ENCODE measurements at places on chromosomes 11 and 22. TPM values are rescaled to one million over a fixed set of nuclear protein-coding genes. Genes with fewer than 3 reads are reported as not detected.

- DNase-seq = no peak
Measured at GRCh38 chr11:2464451-2465165, 19.8 kb downstream of the KCNQ1 start.

GRCh38 chr11:100174881-100175280 is 512.2 kb upstream of the ARHGAP42 start:
- no peak for DNase-seq

The GGTLC3 gene
- 6.2 TPM for total RNA-seq

The GLYAT gene
- total RNA-seq = 57.8 TPM

The OR51B2 gene
- not detected for total RNA-seq

The BIK gene
- total RNA-seq = 4.7 TPM

The DBX1 gene
- not detected for total RNA-seq

Measured in kidney (tissue), 22 donors.